Neuronal stem cell (in vitro differentiated cells): ENCODE measurements at places on chromosomes 7 and 10.

- no peaks in the 10 kb centered on the region for H3K4me1 ChIP-seq
- no peaks in the 10 kb centered on the region for H3K27me3 ChIP-seq
- H3K36me3 ChIP-seq = no peaks in the 10 kb centered on the region
- no peak overlapping the region for H3K27ac ChIP-seq
- no peak overlapping the region for H3K4me3 ChIP-seq
Observed at GRCh38 chr7:133584956-133585668, 332.2 kb downstream of the EXOC4 start.

GRCh38 chr10:14156104-14156503 lies 174.6 kb downstream of the FRMD4A start:
- H3K4me3 ChIP-seq = no peak overlapping the region
- no peaks in the 10 kb centered on the region for H3K36me3 ChIP-seq
- no peaks in the 10 kb centered on the region for H3K4me1 ChIP-seq
- H3K27ac ChIP-seq = no peak overlapping the region

DNA sequence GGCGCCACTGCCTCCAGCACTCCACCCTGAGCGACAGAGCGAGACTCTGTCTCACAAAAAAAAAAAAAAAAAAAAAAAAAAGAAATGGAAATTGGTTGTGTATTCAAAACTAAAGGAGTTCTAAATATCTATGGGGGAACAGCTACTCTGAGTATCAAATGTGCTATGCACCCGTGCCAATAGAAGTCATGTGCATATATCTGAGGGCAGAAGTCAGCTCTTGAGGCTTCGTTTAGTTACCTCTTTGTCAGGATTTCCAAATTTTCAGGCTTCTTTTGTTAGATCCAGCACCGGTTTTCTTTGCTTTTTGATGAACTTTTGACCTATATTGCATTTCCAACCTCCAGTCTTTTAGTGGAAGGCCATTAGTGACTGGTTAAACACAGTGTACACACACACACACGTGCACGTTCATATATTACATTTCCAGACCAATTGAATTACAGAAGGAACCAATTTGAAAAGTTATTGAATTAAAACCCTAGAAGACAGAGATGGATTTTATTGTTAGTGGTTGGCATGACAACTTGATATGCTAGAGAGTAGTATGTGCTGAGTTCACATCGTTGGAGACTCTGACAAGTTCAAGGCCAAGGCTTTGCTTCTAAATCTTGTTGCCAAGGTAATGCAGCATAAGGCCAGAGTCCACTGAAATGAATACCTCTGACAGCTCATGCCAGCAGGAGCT lies 33.1 kb upstream of the ADD3 start:
- DNase-seq = no peak
- H3K27me3 ChIP-seq = peaks cover 13% of the 10 kb centered on the region
- H3K27ac ChIP-seq = no peak overlapping the region
- H3K4me3 ChIP-seq = no peak overlapping the region
- H3K4me1 ChIP-seq = peaks cover 8% of the 10 kb centered on the region
- no peaks in the 10 kb centered on the region for H3K36me3 ChIP-seq

GRCh38 chr10:23055424-23056185 lies 39.8 kb upstream of the MSRB2 start:
- DNase-seq = no peak
- H3K27me3 ChIP-seq = no peaks in the 10 kb centered on the region
- peaks cover 9% of the 10 kb centered on the region for H3K4me1 ChIP-seq
- H3K4me3 ChIP-seq = no peak overlapping the region

DNA sequence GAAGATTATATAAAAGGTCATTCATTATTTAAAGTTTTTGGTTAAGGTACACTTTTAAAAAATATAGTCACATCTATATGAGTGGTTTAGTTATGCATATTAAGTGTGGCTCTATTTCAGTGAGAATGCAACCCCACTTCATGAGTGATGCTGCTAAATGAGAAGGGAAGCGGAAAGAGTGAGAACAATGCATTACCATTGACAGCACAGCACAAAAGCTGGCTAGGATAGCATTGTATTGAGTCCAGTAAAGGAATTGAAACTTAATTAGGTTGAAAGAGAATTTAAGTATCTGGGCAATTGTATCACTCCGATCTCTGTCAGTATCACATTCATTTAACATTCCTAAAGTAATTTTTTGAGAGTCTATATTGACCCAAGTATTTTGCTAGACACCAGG lies 13.2 kb downstream of the POM121L12 start:
- no peak overlapping the region for H3K27ac ChIP-seq
- H3K36me3 ChIP-seq = no peaks in the 10 kb centered on the region
- H3K27me3 ChIP-seq = no peaks in the 10 kb centered on the region
- H3K4me3 ChIP-seq = no peak overlapping the region

DNA sequence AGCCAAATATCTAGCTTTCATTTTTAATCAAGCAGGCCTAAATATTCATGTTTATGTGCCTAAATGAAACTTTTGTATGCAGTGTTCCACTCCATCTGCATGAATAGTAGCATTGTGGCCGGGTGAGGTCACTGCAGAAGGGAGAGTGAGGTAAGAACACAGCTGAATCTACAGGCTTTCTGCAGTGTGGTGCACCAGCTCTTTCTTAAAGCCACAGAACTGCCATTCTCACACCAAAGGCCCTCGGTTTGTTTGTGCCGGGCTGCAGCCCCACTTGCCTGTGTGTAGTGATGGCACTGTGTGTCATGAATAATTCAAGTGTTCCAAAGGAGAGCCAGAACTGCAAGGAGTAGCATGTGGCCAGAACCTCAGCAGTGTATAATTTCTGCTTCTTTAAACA lies 204.1 kb downstream of the TRIL start:
- no peak overlapping the region for H3K27ac ChIP-seq
- H3K4me1 ChIP-seq = peaks cover 8% of the 10 kb centered on the region
- no peak for DNase-seq
- H3K36me3 ChIP-seq = no peaks in the 10 kb centered on the region
- no peak overlapping the region for H3K4me3 ChIP-seq

GRCh38 chr10:112811741-112812551 lies 138.1 kb upstream of the TCF7L2 start:
- H3K27ac ChIP-seq = peak overlapping the region; percentile 21
- no peaks in the 10 kb centered on the region for H3K27me3 ChIP-seq
- H3K36me3 ChIP-seq = no peaks in the 10 kb centered on the region
- DNase-seq = no peak
- no peak overlapping the region for H3K4me3 ChIP-seq

DNA sequence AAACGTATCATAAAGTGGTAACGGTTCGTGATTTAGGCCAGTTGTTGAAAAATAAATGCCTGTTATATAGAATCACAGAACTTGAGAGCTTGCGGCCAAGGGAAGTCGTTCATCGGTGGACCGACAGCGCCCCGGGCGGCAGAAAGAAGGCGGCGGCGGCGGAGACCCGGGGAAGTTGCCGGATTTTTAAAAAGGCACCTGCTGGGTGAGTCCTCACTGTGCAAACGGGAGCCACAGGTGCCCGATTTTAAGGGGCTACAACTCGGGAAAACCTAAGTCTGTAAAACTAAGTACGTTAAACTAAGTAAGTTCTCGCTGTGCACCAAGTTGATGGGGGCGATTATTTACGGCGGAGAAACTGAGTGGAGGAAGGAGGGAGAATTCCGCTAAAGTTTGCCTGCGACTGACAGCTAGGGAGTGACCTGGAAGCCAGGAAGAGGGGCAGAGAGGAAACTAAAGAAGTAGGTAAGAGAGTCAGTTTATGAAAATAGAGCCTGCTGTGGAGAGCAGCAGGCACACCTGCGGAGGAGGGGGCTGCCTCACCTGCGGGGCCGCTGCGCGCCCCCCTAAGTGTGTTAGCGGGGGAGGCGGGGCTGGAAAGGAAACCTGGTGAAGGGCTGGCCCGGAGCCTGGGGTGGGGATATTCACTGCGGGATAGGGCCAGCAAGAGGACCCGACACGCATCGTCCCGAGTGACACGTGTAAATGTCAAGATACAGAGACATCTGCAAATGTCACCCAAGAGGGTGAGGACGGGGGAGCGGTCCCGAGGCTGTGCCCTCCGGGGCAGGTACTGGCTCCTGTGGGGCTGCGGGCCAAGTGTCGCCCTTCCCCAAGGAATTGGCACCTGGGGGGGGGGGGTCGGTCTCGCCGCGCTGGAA lies 996 bp downstream of the ADAM12 start:
- peaks cover 5% of the 10 kb centered on the region for H3K4me1 ChIP-seq
- DNase-seq = peak; percentile 54
- no peak overlapping the region for H3K27ac ChIP-seq
- peaks cover 32% of the 10 kb centered on the region for H3K27me3 ChIP-seq

DNA sequence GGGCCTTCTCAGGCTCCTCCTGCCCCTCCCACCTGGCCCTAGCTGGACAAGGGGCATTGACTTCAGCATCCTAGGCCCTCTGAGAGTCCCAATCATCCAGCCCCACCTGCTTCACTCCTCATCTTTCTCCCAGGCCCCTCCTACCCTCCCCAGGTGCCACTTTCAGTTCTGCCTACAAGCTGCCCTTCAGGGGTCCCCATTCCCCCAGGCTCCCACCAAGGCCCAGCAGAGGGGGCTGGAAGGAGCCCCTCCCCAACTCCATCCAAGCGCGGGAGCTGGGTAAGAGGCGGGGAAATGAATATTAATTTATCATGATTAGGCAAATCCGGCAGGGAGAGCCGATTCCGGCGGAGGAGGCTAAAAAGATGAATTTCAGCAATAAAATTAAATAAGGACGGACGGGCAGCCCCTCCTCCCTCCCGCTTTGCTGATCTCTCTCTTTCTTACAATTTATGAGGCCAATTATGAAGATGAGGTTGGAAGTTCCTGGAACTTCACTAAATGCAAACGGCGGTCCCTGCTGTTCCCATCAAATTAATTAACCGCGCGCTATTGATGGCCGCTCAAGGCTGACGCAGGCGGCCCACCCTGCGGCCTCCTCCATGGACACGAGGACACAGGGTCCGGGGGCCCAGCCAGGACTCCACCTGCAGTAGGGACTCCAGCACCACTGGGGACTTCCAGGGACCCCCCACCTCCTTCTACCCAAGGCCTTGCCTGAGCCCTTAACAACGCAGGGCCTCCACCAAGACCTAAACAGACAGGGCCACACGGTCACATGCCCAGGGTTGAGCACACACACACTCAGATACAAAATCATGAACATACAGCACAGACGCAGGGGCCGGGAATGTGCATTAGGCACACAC lies 13.9 kb downstream of the POLL start:
- H3K27ac ChIP-seq = no peak overlapping the region
- H3K4me3 ChIP-seq = no peak overlapping the region
- H3K36me3 ChIP-seq = peaks cover 8% of the 10 kb centered on the region

- no peak overlapping the region for H3K4me3 ChIP-seq
- peaks cover 11% of the 10 kb centered on the region for H3K36me3 ChIP-seq
- H3K4me1 ChIP-seq = peaks cover 14% of the 10 kb centered on the region
- no peak overlapping the region for H3K27ac ChIP-seq
- H3K27me3 ChIP-seq = no peaks in the 10 kb centered on the region
- no peak for DNase-seq
Observed at GRCh38 chr10:124697443-124697836, 46.7 kb downstream of the FAM53B start.

GRCh38 chr10:26696786-26697162 lies 727 bp upstream of the PDSS1 start:
- peaks cover 13% of the 10 kb centered on the region for H3K36me3 ChIP-seq
- no peak for DNase-seq
- H3K27ac ChIP-seq = no peak overlapping the region
- H3K4me1 ChIP-seq = peaks cover 6% of the 10 kb centered on the region

DNA sequence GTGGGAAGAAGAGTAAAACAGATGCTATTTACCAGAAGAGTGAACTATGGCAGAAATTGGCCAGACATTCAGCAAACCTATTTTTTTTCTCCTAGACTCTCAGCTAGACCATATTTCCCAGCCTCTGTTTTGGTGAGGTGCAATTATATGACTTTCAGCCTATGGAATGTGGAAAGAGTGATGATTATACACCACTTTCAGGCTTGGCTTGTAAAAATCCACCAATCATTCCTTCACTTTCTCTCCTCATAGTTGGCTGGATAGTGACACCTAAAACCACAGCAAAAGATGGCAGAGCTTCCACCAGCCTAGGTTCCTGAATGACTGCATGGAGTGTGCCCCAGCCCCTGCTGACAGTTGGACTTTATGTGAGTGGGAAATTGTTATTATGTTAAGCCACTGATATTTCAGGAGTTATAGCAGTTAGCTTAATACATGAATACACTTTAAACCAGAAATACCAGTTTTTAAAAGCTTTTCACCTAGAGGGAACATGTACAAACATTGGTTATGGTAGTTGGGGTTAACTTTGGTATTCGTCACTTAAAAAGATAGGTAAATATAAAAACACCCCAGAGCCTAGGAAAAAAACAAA lies 19.1 kb upstream of the TNKS2 start:
- H3K27me3 ChIP-seq = no peaks in the 10 kb centered on the region
- H3K36me3 ChIP-seq = no peaks in the 10 kb centered on the region
- DNase-seq = no peak
- peaks cover 6% of the 10 kb centered on the region for H3K4me1 ChIP-seq
- no peak overlapping the region for H3K4me3 ChIP-seq

- no peak for DNase-seq
- H3K36me3 ChIP-seq = no peaks in the 10 kb centered on the region
- no peak overlapping the region for H3K4me3 ChIP-seq
- H3K4me1 ChIP-seq = no peaks in the 10 kb centered on the region
- H3K27ac ChIP-seq = no peak overlapping the region
- H3K27me3 ChIP-seq = no peaks in the 10 kb centered on the region
Observed at GRCh38 chr7:17355050-17355449, 56.6 kb downstream of the AHR start.

DNA sequence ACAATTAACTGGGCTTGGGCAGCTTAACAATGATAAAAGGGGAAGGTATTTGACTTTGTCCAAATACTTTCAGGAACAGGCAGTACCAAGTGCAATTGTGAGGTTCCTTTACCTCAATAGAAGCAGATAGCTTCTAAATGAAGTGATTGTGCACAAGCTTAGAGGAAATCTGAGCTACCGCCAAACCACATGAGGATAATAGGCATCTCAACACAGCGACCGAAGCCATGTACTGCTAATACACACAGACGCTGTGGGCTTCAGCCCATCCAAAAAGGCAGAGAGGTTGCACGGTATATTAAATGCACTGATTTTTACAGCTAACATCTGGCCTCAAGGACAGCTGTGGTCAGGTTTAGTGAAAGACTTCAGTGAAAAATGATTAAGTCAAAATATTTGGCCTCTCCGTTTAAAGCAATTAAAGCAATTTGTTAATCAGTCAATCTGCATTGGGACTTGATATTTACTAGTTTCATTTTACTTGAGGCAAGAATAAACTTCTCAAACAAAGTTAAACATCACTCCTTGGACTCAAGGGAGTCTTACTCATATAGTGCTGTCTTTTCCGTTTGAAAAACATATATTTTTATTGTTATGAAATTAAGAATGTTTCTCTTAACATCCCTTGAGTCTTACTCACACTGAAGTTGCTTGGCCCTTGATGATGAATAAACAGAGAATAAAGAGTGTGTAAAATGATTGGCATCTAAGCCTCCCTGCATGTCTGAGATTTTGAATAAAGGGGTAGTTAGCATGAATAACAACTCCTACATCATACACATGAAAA lies 306.3 kb downstream of the C7orf25 start:
- no peak overlapping the region for H3K27ac ChIP-seq
- DNase-seq = peak; percentile 14
- H3K36me3 ChIP-seq = no peaks in the 10 kb centered on the region
- no peak overlapping the region for H3K4me3 ChIP-seq

DNA sequence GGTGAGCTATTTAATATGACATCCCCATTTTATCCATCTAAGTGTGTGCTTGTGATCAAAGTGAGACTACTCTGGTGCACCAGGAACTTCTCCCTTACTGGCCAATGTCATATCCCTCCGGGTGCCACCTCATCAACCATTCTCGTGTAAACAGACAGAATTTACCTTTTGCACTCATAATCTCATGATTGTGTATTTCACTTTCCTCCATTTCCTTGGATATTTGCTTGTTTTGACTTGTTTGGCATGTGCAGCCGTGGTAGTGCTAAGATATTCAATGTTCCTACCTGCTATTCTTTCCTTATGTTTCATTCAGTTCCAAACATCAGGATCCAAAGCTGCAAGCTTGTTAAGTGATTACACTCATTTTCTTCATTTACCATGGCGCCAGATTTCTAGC lies 280.5 kb upstream of the SP8 start:
- H3K4me3 ChIP-seq = no peak overlapping the region
- no peaks in the 10 kb centered on the region for H3K27me3 ChIP-seq
- H3K36me3 ChIP-seq = no peaks in the 10 kb centered on the region
- DNase-seq = no peak
- H3K27ac ChIP-seq = no peak overlapping the region
